Stimulated activated CD4-positive, alpha-beta T cell treated with anti-CD3 and anti-CD28 coated beads, Interleukin-1b, Interleukin-23, amount 100 ng/mL, for 48 hours (primary cell): ENCODE measurements at places on chromosomes 13 and 19.

DNA sequence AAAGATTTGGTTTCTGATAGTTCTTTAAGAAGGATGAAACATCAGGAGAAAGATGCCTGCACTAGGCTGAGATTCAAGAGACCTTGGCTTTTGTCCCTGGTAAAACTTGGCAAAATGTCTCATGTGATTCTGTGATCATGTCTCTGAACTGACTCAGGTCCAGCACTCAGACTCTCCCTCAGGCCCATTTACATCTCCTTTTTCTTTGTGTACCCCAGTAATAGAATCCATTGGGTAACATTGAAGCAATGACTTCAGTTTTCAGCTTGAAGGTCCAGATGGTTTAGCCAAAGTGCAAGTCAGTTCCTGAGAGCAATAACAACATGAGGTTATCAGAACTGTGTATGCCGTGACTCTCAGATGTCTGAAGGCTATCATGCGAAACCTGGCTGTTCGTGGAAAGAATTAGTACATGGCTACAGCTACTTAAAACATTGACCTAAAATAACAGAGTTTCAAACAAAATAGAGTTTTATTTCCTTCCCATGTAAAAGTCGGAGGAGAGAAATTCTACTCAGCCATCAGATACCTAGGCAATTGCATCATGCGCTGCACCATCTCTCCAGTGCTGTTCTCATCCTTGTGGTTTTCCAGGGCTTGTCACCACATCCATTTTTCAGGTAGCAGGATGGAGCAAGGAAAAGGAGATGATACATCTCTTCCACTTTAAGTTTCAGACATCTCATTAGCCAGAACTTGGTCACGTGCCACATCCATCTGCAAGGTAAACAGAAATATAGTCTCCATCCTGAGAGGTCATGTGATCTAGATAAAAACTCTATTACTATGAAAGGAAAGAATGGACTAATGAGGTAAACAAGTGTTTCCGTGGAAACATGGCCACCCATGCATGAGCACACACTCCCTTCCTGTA lies 117.3 kb downstream of the POSTN start:
- no peak for DNase-seq

GRCh38 chr19:33510462-33511194 lies 11.0 kb downstream of the PEPD start:
- no peak for DNase-seq

GRCh38 chr19:48967346-48968178 lies 2.5 kb downstream of the FTL start:
- no peak for DNase-seq

DNA sequence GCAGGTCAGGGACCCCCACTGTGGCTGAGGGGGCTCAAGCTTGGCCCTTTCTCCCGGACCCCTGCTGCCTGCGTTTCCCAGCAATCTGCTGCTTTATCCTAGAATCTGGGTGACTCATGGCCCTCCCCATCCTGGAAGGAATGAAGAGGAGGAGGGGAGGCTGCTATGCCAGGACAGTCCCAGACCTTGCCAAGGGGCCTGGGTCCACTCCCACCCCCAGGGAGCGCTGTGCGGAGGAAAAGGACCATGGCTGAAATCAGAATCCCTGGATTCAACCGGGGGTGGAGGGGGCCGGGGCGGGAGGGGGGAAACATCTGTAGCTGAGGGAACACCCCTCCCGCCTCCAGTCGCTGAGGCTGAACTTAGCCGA lies 20.5 kb downstream of the ZNF114 start:
- no peak for DNase-seq

DNA sequence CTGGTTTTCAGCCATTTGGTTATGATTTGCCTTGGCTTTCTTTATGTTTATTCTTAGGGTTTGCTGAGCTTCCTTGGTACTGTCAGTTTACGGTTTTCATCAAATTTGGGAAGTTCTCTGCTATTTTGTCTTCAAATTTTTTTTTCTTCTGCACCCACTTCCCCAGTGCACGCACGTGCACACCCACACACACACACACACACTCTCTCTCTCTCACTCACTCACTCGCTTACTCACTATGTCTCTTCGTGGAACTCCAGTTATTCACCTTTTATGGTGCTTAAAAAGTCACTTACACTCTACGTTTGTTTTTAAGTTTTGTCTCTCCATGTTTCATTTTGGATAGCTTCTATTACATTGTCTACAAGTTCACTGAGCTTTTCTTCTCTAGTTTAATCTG lies 7.1 kb downstream of the AKAP11 start:
- DNase-seq: no peak

DNA sequence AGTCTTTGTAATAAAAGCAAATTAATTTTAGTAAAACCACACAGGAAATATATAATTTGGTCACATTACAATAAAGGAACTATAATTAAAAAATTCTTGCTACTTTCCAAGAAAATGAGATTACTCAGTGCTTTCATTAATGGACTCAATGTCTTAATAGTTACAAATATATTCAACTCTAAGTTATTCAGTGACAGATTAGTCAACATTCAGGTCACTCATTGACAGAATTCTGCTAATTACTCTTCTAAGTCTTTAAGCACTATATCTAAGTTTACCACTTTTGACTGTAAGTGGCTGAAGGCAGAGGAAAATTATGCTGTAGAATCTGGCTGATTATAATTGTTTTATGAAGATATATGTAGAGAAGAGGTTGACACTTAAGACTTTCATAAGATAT lies 1365.0 kb downstream of the EFNB2 start:
- no peak for DNase-seq

DNA sequence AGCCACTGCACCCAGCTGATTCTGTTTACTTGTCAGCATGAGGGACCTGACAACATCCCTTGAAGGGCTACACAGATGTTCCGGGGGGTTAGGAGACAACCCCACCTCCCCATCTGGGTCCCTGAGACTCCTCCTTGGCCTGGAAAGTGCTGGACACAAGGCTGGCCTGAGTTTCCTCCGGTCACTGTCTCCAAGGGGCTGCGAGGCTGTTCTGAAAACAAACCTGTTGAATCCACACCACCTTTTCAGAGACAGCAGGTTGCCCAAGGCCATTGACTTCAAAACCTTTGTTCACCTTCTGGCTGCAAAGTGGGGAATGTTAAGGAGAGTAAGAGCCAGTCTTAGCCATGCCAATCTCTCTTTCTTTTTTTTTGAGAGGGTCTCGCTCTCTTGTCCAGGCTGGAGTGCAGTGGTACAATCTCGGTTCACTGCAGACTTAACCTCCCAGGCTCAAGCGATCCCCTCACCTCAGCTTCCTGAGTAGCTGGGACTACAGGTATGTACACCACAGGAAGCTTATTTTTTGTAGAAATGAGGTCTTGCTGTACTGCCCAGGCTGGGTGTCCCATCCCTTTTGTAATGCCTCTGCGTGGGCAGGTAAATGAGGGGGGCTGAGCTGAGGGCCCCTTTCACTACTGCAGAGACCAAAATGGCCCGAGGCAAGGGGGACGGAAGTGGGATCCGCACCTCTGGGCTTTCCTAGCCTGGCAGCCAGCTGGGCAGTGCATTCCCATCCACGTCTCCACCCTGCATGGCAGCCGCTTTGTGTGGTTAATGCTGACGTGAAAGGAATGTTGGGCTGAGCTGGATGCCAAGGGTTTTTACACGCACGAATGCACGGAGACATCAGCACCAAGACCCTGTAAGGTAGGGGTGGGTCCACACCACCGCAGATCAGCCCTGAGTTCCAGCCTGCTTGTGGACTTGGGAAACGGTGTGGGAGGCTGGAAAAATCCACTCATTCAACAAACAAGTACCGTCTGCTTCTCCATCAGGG lies 1.9 kb upstream of the ZNF628 start:
- no peak for DNase-seq

DNA sequence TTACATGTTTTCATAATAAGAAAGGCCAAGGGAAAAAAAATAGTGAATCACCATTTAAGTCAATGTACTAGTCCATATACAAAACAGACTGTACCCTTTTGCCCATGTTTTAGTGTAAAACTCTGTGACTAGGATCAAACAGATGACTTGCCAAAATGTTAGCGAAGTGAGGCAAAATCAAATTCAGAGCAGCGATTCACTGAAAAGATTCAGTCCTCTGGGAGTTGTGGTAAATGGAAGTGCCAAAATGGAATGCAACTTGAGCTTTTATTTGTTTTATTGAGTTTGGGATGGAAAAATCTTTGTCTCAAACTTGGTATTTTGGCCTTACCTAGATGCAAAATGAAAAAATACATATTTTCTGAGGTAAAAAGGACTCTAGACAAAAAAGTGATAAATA lies 9.1 kb downstream of the CDADC1 start:
- DNase-seq: no peak

- no peak for DNase-seq
Measured at GRCh38 chr13:112711528-112712265, 21.9 kb downstream of the ATP11A start.

DNA sequence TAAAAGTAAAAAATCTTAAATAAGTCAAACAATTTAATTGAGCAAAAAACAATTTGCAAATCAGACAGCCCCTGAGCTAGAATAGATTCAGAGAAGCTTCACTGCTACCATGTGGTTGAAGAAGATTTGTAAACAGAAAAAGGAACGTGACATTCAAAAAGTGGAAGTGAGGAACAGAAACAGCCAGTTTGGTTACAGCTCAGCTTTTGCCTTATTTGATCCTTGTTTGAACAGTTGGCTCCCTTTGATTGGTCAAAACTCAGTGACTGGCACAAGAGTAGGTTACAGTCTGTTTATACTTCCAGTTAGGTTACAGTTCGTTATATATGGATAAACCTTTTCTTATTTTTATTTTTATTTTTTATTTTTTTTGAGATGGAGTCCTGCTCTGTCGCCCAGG lies 5.8 kb downstream of the ZNF221 start:
- no peak for DNase-seq

DNA sequence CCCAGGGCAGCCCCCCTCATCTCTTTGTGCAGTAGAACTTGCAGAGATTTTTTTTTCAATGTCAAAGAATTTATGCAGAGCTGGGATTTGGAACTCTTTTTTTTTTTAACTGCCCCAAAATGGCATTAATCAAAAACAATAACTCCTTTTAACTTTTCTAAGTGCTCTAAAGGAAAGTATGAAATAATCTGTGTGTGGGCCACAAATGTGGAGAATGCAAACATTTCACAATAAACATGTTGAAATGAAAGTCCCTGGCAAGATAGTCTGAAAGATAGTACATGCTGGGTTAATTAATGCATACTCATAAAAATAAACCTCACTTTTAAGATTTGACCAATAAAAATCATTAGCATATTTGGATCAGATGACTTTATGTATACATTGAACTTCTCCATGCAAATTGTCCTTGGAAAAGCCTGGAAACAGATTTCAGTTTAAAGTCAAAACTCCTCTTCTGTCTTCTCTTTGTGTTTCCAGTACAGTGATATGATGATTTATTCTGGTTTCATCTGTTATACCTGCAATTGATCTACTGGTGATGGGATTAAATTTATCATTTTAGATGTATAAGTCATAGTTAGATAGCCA lies 30.5 kb upstream of the ZNF536 start:
- no peak for DNase-seq

DNA sequence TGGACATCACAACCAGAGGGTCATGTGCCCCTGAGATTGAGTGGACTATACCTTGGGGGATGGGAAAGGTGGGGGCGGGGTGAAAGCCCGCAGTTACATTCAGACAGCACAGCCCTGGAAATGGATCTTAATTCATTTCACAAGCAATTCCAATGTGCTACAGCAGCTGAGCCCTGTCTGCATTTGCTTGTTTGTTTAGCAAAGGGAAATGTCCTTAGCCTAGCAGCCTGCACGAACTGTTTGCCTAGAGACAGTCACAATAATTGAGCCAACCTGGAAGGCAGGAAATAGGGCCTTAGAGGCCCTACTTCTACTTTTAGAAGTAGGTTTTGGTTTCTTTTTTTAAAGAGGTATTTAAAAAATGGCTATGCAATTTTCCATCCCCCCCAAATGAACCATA lies 177.3 kb upstream of the KL start:
- DNase-seq: no peak

GRCh38 chr13:73939071-73939380 lies 195.2 kb downstream of the KLF12 start:
- no peak for DNase-seq

- no peak for DNase-seq
Measured at GRCh38 chr13:70098669-70099068, 9.0 kb upstream of the ATXN8OS start.

DNA sequence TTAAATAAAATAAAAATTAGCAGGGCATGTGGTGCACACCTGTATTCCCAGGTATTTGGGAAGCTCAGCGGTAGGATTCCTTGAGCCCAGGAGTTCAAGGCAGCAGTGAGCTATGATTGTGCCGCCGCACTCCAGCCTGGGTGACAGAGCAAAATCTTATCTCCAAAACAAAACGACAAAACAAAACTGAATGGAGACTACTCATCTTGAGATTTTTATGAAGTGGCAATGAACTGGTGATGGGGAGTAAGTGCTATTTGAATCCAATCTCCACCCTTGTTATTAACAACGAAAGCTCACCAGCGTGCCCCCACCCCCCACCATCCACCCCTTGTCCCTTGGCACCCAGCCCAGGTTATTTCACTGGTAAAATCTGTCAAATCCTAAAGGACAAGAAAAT lies 45.2 kb upstream of the URI1 start:
- DNase-seq: no peak

DNA sequence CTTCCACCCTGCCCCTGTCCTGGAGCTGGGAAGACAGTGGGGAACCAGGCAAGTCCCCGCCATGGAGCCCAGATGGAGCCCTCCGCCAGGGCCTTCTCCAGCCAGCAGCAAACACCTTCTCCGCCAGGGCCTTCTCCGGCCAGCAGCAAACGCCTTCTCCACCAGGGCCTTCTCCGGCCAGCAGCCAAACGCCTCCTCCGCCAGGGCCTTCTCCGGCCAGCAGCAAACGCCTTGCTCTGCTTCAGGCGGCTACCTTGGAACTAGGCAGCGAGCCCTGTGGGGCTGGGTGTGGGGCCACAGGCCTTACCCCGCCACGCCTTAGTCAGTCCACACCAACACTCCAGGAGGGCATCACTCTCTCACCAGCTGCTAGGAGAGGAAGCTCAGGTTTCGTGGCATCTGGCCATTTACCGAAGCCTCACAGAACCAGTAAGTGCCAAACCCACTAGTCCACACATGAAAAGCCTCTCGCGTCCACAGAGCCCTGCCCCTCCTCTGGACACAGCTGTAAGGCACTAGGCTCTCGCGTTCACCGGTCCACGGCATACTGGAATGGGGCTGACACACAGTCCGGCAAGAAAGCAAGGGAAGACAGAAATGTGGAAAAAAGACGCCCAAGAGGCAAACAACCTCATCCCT lies 41.0 kb downstream of the MLLT1 start:
- no peak for DNase-seq

GRCh38 chr19:3837922-3838321 lies 30.9 kb downstream of the ZFR2 start:
- DNase-seq: no peak

- no peak for DNase-seq
Measured at GRCh38 chr19:35818445-35818844, 5.8 kb upstream of the PRODH2 start.

GRCh38 chr13:75505327-75505726 lies 23.4 kb upstream of the TBC1D4 start:
- DNase-seq: no peak

GRCh38 chr19:35612224-35612558 lies 344 bp upstream of the HAUS5 start:
- no peak for DNase-seq

GRCh38 chr13:39363382-39363772 lies 239.6 kb downstream of the LHFPL6 start:
- no peak for DNase-seq
